ENCODE measurements at places on chromosomes 7 and 10.

DNA sequence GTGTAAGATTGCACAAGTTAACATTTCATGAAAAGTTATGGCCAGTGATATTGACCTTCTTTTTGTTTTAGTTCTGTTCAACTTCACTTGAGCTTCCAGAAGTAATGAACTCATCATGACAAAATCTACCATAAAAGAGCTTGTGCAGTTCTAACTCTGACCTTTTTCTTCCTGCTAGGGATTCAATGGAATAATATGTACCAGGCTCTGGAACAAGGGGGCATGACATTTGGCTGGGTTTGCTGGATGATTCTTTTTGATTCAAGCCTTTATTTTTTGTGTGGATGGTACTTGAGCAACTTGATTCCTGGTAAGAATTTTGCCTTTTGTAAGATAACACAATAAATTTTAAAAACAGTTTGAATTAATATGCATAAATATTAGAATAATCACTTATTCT, 205.0 kb downstream of the ABCA13 start:
- DNase-seq = no peak

GRCh38 chr10:96686514-96686913, 33.8 kb downstream of the PIK3AP1 start:
- no peak for DNase-seq

- DNase-seq = peak; percentile 44
Observed at GRCh38 chr7:4699841-4700240, 17.7 kb downstream of the FOXK1 start.

- peak; percentile 67 for DNase-seq
Observed at GRCh38 chr7:43905956-43906330, 453 bp downstream of the URGCP start.

DNA sequence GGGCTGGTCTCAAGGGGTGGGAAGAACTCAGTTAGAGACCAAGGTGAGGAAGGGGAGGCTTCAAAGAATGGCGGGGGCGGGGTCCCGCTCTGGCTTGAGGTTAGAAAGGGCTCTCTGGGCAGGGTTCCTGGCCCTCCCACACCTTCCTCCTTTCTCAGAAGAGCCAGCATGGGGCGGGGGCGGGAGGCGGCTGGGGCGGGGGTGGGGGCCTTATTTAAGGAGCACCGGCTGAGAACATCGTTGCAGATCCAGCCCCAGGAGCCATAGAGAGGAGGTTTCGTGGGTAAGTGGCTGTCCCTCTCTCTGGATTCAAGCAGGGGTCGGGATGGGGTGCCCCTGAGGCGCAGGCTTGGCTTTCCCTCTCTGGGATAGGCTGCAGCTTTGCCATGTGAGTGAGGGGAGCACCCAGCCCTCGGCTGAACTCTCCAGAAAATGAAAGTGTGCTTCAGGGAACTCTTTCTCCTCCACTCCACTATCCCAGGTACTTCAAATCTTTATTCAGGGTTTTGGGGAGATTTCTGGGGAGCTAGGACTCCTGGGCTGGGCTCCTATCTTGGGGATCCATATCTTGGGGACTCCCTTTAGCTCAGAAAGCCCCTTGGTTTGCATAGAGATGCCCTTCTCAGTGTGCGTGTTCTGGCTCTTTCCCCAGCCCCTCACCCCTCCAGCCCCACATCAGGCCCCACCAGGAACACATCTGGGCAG, 3.3 kb upstream of the CUEDC2 start:
- DNase-seq = no peak

DNA sequence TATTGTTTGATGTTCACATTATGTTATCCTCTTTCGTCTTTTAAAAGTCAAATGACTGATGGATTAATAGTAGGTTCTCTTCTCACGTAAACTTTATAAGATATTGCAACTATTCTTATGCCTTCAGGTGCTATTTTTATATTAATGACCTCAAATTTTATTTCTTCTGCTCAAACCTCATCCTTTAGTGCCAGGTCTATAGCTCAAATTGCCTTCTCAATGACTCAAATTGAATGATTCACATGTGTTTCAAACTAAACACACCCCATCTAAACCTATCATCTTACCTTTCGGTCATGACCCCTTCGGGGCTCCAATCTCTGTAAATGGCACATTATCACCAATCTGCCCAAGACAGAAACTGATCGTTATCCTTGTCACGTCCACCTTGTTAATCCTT, 22.0 kb upstream of the LIPF start:
- no peak for DNase-seq

GRCh38 chr7:148447221-148447849, 143.2 kb upstream of the C7orf33 start:
- no peak for DNase-seq

DNA sequence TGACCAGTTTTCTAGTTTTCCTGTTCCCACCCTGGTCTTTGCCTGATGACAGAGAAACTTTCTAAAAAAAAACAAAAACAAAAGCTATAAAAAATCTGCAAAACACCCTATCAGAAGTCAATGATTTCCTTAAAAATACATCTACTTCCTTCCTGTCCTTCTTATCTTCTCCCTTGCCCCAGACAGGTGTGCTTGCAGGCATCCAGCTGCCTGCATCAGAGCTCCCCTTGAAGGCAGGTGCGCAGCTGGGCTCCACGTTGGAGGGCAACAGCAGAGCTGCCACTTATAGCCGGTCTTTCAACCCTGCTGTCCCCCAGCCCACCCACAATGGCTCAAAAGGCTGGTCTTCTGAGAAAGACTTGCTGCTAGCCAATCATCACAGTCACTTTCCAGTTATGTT, 29.8 kb downstream of the UBE2D4 start:
- no peak for DNase-seq

Data from astrocyte of the hippocampus (primary cell).